Mesothelial cell of epicardium (in vitro differentiated cells): ENCODE measurements at places on chromosomes 6 and 20.
A peak's percentile ranks its signal among the peaks of the same experiment; 100 is the strongest.

DNA sequence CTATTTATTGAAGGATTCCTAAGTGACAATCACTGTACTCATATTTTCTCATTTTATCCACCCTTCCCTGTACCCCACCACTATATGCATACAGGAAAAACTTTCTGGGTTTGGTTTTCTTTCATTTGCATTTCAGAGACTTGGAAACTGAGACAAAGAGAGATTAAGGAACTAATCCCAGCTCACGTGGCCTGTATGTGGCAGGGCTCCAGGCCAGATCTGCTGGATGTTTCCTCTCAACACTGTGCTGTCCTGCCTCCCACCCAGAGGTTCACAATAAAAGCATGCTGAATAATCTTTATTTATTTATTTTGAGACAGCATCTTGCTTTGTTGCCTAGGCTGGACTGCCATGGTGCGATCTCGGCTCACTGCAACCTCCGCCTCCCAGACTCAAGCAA is 50.2 kb downstream of the CEP162 start:
- no peaks in the 10 kb centered on the region for H3K4me1 ChIP-seq
- H3K4me3 ChIP-seq, result no peak overlapping the region
- peaks cover 30% of the 10 kb centered on the region for H3K36me3 ChIP-seq
- no peak for DNase-seq
- H3K27me3 ChIP-seq, result no peaks in the 10 kb centered on the region

GRCh38 chr6:170424604-170425126 is 118.1 kb downstream of the FAM120B start:
- no peaks in the 10 kb centered on the region for H3K36me3 ChIP-seq
- H3K4me3 ChIP-seq, result no peak overlapping the region
- peaks cover 16% of the 10 kb centered on the region for H3K27me3 ChIP-seq
- peaks cover 2% of the 10 kb centered on the region for H3K4me1 ChIP-seq
- DNase-seq, result no peak

- no peaks in the 10 kb centered on the region for H3K36me3 ChIP-seq
- no peaks in the 10 kb centered on the region for H3K27me3 ChIP-seq
- no peak overlapping the region for H3K4me3 ChIP-seq
- H3K4me1 ChIP-seq, result peaks cover 6% of the 10 kb centered on the region
- peak; percentile 51 for DNase-seq
Observed at GRCh38 chr6:32627831-32628230, 9.4 kb upstream of the HLA-DQA1 start.

DNA sequence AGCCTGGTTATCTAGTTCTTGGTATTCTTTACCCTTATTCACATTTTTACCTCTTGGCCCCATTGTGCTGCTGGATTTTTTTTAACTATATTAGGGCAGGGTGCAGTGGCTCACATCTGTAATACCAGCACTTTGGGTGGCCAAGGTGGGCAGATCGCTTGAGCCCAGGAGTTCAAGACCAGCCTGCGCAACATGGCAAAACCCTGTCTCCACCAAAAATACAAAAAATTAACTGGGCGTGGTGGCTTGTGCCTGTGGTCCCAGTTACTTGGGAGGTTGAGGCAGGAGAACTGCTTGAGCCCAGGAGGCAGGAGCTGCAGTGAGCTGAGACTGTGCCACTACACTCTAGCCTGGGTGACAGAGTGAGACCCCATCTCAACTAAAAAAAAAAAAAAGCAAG is 12.2 kb upstream of the TAF8 start:
- peaks cover 3% of the 10 kb centered on the region for H3K36me3 ChIP-seq
- DNase-seq, result no peak
- H3K4me3 ChIP-seq, result no peak overlapping the region
- peaks cover 11% of the 10 kb centered on the region for H3K4me1 ChIP-seq
- no peaks in the 10 kb centered on the region for H3K27me3 ChIP-seq

DNA sequence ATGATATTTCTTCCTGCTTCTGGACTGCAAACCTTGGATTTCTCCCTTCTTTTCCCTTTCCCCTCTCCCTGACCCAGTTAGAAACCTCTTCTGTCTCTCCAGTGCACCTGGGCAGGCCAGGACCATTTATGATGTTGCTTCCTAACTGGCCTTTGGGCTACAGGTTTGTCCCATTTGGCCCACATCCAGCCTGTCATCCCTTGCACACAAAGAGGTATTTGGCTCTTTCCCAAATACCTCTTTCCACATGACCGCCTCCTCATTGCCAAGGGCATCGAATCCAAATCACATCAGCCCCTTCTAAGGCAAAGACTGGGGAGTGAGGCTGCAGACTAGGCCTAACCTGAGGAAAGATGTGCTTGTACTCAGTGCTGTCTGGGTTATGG is 13.6 kb downstream of the FGD2 start:
- no peak overlapping the region for H3K4me3 ChIP-seq
- H3K36me3 ChIP-seq, result no peaks in the 10 kb centered on the region
- peaks cover 15% of the 10 kb centered on the region for H3K4me1 ChIP-seq
- H3K27me3 ChIP-seq, result no peaks in the 10 kb centered on the region
- peak overlapping the region; percentile 90 for H3K27ac ChIP-seq
